ENCODE measurements at places on chromosomes 12 and 14. TPM values are rescaled to one million over a fixed set of nuclear protein-coding genes. Genes with fewer than 3 reads are reported as not detected.

DNA sequence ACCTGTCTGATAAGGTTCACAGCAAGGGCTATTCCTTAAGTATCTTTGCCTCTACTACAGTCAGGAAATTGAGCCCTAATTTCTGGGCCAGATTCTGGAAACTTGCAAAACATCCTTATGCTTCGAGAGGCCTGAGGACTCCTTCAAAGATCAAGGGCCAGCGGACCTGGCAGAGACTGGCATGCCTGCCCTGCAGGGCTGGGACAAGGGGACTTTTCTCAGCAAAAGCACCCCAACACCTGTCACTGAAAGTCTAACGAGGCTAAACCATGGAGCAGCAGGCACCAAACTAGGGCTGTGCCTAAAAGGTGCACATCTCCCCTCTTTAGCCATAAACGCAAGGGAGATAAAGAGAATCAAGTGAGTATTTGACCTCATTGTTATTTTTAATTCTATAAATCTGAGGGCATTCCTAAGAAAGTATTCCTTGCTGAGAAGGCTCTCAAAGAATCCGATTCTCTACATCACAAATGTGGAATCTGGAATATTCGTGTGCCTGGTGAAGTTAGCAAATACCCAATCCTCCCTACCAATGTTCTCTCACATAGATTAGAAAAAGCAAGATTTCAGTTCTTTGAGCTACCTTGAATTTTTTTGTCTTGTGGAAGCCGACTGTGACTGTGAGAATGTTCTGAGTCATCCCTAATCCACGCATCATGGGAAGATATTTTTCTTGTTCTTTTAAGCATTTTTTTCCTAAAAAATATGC lies 328.2 kb upstream of the NOVA1 start:
- DNase-seq: no peak

DNA sequence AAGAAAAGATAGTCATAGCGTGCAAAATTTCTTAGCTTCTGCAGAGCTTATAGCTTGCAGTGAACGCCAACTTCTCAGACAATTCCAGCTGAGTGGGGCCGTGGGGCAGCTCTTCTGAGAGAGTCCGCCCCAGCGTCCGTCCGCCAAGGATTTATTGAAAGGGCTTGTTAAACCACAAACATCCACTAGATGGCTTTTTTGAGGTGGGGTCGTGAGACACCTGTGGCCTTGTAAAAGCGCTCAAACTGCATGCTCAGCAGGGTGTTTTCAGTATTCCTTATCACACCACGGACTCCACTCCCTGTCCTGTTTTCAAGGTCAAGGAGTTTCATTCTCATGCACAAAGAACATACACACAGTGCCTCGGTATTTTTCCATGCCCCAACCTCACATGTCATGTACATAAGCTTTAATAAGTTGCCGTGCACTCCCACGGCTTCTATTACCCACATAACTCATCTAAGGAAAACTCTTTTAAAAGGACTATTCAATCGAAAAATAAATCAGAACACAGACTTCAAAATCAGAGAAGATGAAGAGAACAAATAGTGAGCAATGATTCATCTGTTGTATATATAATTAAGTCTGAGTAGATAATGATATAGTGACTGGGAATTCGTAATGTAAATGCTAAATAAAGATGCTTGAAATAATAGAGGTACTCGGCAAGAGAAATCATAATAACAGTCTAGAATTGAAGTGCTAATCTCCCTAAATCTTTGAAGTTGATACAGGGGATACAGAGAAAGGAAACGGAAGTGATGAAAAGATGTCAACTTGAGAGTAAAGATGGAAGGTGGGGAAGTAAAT lies 46.7 kb downstream of the WBP11 start:
- no peak for DNase-seq

DNA sequence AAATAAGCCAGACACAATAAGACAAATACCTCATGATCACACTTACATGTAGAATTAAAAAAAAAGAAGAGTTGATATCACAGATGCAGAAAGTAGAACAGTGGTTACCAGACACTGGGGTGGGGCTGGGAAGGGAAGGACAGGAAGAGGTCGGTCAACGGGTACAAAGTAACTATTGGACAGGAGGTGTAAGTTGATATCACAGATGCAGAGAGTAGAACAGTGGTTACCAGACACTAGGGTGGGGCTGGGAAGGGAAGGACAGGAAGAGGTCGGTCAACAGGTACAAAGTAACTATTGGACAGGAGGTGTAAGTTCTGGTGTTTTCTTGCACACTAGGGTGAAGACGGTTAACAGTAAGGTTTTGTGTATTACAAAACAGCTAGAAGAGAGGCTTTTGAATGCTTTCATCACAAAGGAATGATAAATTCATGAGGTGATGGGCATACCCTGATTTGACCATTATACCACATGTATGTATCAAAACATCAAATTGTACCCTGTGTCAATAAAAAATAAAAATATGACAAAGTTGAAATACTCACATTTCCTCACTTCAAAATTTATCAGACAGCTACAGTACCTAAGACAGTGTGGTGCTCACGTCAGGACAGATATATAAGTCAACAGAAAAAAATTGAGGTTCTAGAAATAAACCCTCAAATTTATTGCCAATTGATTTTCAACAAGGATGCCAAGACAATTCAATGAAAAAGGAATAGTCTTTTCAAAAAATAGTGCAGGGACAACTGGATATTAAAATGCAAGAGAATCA lies 32.8 kb downstream of the GALC start:
- no peak for DNase-seq

GRCh38 chr12:19778797-19779196 lies 339.5 kb downstream of the AEBP2 start:
- DNase-seq: no peak

DNA sequence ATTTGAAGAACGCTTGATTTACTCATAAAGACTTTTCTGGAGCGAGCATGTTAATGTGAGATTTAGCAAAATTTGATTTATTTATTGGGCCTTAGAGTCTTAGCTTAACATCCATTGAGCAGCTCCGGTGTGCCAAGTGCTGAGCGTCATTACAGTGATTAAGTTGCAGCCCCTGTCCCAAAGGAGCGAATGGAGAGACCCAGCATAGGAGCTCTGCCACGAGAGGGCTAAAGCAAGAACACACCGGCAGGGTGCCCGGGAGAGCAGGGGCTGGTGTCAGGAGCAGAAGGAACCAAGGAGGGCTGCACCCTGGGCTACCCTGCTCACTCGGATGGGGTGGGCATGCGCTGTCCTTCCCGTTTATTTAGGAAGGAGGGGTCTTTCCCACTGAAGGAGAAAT lies 50.6 kb downstream of the PPP2R5C start:
- DNase-seq: no peak

DNA sequence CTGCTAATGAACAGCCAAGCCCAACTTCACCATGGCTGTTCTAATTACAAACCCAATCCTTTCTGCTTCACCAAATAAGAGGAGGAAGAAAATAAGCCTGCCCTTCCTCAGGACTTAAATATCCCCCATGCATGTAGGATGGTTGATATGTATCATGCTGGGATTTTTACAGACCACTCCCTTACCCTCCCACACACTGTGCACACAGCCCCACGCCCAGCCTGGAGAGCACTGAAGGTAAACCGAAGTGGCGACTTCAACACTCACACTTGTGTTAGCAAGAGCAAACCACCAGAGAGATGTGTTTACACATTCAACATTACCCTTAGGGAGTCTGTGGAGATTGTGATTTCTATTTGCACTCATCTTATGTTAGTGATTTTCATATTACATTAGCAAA lies 241.2 kb downstream of the EGLN3 start:
- no peak for DNase-seq

- DNase-seq: no peak
Observed at GRCh38 chr14:101500061-101500460, 61.2 kb upstream of the DIO3 start.

DNA sequence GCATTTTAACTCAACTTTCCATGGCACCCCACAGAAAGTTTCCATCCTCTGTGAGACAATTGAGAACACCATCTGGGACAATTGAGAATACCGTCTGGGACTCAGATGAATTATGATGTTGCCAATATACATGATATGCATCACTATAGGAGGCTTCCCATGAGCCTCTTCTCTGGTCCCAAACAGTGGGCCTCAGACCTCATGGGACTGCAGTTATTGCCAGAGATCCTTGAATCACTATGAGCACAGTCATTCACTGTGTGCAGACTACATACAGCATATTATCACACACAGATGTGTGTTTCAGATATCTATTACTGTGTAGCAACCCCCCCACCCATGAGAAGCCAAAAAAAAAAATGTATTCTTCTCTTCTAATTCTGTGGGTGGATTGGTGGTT lies 134.4 kb downstream of the GXYLT1 start:
- no peak for DNase-seq

The AKAP5 gene
- 2.9 TPM for total RNA-seq

The PPFIA2 gene
- 20.4 TPM for total RNA-seq

The GPR65 gene
- 2.8 TPM for total RNA-seq
